ENCODE measurements at places on chromosomes 2 and 18.

GRCh38 chr2:184920451-184920965 lies 322.2 kb downstream of the ZNF804A start:
- DNase-seq, result peak; percentile 23

DNA sequence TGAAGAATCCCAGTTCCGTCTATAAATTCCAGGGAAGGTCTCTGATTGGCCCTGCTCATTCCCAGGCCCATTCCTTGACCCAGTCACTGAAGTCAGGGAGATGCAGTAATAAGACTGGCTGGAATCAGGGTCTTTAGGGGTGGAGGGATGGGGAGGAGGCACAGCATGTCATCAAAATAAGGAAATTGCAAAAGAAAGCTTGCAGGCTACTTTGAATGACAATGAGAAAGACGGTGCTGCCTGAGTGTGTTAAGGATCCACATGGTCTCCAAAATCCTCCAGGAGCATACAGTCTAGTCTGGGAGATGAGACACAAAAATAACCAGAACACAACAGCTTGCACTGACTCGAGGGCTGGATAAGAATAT lies 2.0 kb upstream of the DES start:
- DNase-seq, result no peak

- no peak for DNase-seq
Observed at GRCh38 chr18:24168496-24168895, 29.6 kb downstream of the CABYR start.

- DNase-seq, result no peak
Observed at GRCh38 chr2:101847661-101848339, 144.0 kb upstream of the IL1R2 start.

DNA sequence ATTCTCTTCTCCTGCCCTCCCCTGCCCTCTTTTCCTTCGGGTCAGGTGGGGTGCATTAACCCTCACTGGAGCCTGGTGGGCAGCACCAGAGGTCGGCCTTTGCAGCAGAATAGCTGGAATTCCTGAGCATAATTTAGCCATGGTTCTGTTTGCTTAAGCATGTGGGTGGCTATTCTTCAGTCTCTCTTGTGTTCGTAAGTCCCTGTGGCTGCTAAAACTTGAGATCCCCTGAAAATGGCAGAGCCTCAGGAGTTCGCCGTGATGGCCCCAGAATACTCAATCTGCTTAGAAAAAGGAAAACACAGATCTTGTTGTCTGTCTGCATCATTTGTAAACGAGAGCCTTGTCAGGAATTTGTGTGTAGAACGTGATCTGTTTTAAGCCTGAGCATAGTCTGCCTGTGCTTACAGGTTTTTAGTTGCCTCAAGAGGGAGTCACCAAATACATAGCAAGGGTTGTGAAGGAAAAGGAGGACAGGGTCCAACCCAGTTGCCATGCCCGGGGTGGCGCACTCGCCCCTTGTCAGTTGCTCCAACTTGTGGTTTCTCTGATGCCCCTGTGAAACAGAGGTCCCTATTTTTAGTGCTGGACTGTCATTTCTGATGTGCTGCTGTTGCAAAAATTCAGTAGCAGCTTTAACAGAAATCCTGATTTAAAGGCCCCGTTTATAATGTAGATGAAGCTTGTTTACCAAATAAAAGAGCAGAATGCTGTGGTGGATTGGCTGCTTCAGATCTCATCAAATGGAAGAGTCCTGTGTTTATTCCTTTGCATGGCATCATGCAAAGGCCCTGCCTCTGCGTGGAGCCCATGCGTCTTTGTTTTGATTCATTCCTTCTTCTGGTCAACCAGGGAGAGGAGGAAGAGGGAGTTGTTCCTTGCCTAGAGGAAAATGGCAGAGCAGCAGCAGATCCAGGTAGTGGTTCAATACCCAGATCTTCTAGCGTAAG lies 74.8 kb downstream of the WDSUB1 start:
- no peak for DNase-seq

DNA sequence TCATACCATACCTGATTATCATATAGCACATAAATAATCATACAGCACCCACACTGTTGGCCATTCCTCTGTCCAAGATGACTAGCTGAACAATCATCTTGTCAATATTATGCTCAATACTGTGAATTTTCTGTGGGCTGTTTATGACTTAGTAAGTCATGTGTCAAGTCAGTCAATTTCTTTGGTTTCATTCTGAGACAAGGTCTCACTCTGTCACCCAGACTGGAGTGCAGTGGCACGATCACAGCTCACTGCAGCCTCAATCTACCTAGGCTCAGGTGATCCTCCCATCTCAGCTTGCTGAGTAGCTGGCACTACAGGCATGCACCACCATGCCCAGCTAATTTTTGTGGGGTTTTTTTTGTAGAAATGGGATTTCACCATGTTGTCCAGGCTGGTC lies 5.7 kb downstream of the MCM6 start:
- no peak for DNase-seq

Measured in COLO829 (cell line).